ENCODE measurements at places on chromosomes 5 and 9.

GRCh38 chr5:127826011-127826410 lies 122.8 kb downstream of the CCDC192 start:
- no peaks in the 10 kb centered on the region for H3K36me3 ChIP-seq
- no peak overlapping the region for H3K4me3 ChIP-seq
- peak; percentile 79 for DNase-seq
- no peaks in the 10 kb centered on the region for H3K27me3 ChIP-seq
- H3K4me1 ChIP-seq: peaks cover 4% of the 10 kb centered on the region
- H3K27ac ChIP-seq: no peak overlapping the region

- peak overlapping the region; percentile 66 for H3K27ac ChIP-seq
- H3K4me3 ChIP-seq: no peak overlapping the region
Observed at GRCh38 chr5:126385524-126386502, 37.4 kb upstream of the GRAMD2B start.

GRCh38 chr9:6641561-6641960 lies 4.0 kb downstream of the GLDC start:
- peaks cover 33% of the 10 kb centered on the region for H3K27me3 ChIP-seq
- DNase-seq: no peak
- H3K36me3 ChIP-seq: no peaks in the 10 kb centered on the region
- H3K4me3 ChIP-seq: no peak overlapping the region

GRCh38 chr5:111739416-111739815 lies 17.6 kb downstream of the NREP start:
- no peak for DNase-seq
- peak overlapping the region; percentile 80 for H3K27ac ChIP-seq
- no peak overlapping the region for H3K4me3 ChIP-seq
- peaks cover 84% of the 10 kb centered on the region for H3K4me1 ChIP-seq
- H3K27me3 ChIP-seq: no peaks in the 10 kb centered on the region

GRCh38 chr9:20384642-20385041 lies 237.7 kb downstream of the MLLT3 start:
- no peak overlapping the region for H3K27ac ChIP-seq
- no peak overlapping the region for H3K4me3 ChIP-seq
- peak; percentile 5 for DNase-seq
- no peaks in the 10 kb centered on the region for H3K36me3 ChIP-seq
- no peaks in the 10 kb centered on the region for H3K4me1 ChIP-seq

GRCh38 chr5:72096602-72097188 lies 10.6 kb upstream of the MAP1B start:
- no peak overlapping the region for H3K4me3 ChIP-seq
- no peaks in the 10 kb centered on the region for H3K36me3 ChIP-seq
- H3K4me1 ChIP-seq: no peaks in the 10 kb centered on the region
- H3K27ac ChIP-seq: no peak overlapping the region

- H3K27me3 ChIP-seq: no peaks in the 10 kb centered on the region
- H3K4me1 ChIP-seq: peaks cover 4% of the 10 kb centered on the region
- no peak for DNase-seq
- no peak overlapping the region for H3K27ac ChIP-seq
- H3K4me3 ChIP-seq: no peak overlapping the region
Observed at GRCh38 chr5:74665816-74666215, 19.2 kb upstream of the HEXB start.

Measured in astrocyte (in vitro differentiated cells and primary cell).